ENCODE measurements at places on chromosomes 11 and 22.

- no peak for DNase-seq
These were observed 159.1 kb downstream of the PGR start for GRCh38 chr11:100970283-100971164.

DNA sequence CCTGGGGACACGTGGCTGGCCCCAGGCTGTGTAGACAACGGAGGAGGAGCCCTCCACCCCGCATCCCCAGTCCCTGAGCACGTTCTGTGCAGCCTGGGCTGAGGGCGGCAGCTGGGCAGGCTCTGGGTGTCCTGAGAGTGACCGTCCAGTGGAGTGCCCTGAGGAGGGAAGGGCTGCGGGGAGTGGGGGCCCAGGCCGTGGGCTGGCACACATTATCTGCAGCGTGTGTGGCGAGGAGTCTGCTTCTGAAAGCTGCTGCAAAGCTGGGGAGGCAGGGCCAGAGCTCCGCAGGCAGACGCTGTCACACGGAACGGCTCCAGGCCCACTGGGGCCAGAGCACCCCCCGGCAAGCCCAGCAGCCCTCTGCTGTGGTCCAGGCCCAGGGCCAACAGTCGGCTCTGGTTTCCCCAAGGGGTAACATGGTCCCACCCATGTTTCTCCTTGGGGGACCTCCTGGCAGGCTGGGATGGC, 835 bp upstream of the ANO9 start:
- DNase-seq = no peak

DNA sequence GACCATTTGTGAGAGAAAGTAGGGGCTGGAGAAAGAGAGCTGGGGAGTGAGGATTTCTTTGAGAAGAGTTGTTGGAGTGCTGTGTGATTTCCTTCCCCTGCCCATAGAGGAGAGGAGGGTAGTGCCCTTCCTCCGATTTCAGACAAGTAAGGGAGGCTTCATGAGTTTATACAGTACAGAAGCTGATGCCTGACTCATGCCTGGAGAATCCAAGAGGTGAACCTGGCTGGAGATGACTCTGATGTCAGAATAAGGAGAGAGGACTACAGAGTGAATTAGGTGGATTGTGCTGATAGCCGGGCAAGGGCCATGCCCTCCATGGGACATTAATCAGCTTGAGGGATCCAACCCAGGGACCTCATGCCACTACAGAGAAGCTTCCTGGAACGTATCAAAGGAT, 91.6 kb downstream of the FAR1 start:
- DNase-seq = no peak

DNA sequence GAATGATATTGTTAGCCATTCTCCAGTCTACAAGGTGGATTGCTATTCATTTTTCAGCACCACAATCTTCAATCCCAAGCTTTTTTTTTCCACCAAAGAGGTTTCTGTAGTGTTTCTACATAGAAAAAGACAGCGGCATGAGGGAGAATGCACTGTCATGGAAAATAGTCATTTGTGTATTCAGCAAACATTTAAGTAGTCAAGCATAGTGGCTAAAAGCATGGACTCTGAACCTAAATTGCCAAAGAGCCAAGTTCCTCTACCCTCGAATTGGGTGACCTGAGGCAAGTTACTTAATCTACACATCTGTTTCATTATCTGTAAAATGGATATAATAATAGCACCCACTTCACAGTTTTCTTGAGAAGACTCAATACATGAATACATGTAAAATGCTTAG, 14.2 kb downstream of the GAS2 start:
- no peak for DNase-seq

- DNase-seq = no peak
These were observed 12.6 kb downstream of the POLR2F start for GRCh38 chr22:37965940-37966664.

GRCh38 chr11:37040921-37041320, 442.9 kb upstream of the RAG2 start:
- no peak for DNase-seq

GRCh38 chr22:21918466-21919185, 34.0 kb downstream of the PPM1F start:
- no peak for DNase-seq

GRCh38 chr11:68598816-68599653, 85.3 kb upstream of the GAL start:
- no peak for DNase-seq

- DNase-seq = no peak
These were observed 28.5 kb downstream of the IMMP1L start for GRCh38 chr11:31480930-31481329.

- no peak for DNase-seq
These were observed 127.9 kb downstream of the WT1 start for GRCh38 chr11:32307471-32307870.

DNA sequence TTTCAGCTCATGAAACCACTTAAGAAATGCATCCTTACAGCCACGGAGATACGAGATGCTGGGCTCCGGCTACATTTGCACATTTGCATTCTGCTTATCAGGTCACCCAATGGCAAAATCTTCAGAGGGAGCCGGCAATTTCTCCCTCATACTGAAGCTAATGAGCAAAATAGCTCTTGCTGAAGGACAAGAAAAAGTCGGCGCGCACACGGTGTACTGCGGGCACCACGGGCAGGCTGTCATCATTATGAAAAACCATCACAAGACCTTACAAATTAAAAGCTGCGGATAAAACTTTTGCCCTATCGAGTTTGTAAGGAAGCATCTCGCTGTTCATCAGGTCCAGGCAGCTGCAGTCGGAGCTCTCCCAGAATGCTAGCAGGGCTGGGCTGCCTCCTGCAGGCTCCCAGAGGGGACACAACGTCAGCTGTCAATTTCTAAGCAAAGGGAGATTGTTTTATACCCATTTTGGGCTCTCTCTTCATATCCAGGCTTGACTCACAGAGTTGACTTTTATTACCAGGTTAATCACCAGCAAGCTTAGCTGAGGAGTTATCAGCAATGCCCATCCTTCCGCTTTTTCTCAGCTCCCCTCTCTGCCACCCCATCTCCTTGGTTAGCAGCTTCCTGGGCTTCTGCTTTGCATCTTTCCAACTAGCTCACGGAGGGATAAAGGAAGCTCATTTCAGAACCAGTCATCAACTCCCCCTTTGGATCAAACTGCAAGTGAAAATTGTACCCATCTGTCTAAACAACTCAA, 375.1 kb downstream of the OPCML start:
- no peak for DNase-seq

GRCh38 chr11:19279451-19279850, 38.7 kb upstream of the E2F8 start:
- no peak for DNase-seq

- peak; percentile 54 for DNase-seq
These were observed 31.2 kb downstream of the LDLRAD3 start for GRCh38 chr11:35974882-35975589.

DNA sequence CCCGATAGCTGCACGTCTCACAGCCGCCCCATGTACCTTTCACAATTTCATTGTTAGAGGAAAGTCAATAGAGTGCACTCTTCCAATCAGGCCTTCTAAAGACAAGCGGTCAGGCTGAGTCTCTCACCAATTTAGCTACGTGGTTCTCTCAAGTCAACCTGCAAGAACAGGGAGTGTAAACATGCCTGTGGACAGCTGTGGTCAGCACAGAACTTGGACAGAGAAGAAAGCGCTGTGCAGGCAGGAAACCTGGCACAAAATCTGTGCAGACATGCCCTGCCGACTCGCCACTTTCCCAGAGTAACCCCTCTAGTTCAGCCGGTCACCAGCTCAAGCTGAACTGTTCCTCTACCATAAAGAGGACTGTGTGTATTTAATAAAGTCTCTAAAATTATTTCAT, 39.5 kb downstream of the CHKA start:
- DNase-seq = no peak

GRCh38 chr11:58813693-58814092, 30.8 kb downstream of the GLYATL2 start:
- no peak for DNase-seq

DNA sequence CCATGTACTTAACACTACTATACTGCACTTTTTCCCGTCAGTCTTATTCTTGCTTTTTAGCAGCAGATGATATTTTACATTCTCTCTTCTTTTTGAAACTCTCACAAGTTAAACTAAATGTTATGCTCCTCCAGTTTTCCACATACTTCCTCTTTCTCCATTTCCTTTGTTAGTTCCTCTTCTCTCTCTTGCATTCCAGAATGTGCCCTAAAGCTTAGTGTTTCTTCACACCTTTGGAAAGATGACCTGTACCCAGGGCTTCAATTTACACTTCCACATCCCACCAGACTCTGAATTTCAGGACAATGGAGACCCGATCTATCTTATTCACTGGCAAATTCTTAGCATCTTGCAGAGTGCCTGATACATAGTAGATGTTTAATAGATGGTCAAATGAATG, 51.8 kb downstream of the APIP start:
- DNase-seq = no peak

DNA sequence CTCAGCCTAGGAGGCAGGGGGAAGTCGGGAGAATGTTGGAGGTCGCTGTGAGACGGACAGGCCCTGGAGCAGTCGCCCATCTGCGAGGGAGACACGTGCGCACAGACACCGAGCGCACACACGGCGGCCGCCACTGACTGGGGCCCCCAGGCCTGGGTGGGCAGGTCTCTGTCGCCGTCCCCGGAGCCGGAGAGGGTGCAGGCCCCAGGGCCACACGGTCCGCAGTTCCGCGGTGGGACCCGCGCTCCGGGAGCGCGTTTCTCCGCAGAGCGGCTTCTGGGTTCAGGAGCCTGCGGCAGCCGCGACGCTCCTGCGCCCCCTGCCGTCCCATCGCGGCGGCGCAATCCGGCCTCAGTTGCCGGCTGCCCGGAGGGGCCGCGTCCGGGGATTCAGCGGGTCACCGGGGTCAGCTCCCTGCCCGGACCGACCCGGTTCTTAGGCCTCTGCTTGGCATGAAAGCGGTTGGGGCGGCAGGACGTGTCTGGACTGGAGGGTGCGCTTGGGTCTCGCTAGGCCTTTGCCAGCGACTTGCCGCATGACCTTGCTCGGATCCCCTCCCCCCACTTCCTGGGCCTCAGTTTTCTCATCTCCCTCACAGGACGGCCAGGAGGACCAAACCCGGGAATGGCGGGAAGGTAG, 31.2 kb downstream of the PDE2A start:
- DNase-seq = no peak

DNA sequence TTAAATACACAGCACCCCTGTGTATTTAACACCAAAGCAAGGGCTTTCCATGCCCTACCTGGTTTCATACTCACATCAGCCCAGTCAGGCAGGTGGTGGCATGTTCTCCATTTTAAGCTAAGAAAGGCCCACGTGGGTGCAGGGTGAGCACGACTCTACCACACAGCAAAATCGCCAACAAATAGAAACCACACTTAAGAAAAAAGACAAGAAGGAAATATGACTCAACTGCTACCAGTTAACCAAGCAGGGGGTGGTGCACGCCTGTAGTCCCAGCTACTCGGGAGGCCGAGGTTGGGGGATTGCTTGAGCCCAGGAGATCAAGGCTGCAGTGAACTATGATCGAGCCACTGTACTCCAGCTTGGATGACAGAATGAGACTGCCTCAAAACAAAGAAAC, 35.2 kb upstream of the TFIP11 start:
- no peak for DNase-seq

GRCh38 chr11:70415191-70415590, 16.9 kb downstream of the CTTN start:
- peak; percentile 55 for DNase-seq

- no peak for DNase-seq
These were observed 14.4 kb downstream of the USH1C start for GRCh38 chr11:17529844-17530185.

- DNase-seq = no peak
These were observed 65.0 kb upstream of the TTC12 start for GRCh38 chr11:113249491-113249763.

GRCh38 chr22:19916941-19917340, 24.6 kb upstream of the COMT start:
- no peak for DNase-seq

- DNase-seq = no peak
These were observed 655.0 kb downstream of the METTL15 start for GRCh38 chr11:28763151-28763550.

GRCh38 chr11:35083431-35084238, 55.3 kb upstream of the CD44 start:
- peak; percentile 96 for DNase-seq

- DNase-seq = no peak
These were observed 8.7 kb downstream of the ACTN3 start for GRCh38 chr11:66555416-66555815.

- no peak for DNase-seq
These were observed 865 bp downstream of the RBM14 start for GRCh38 chr11:66617155-66617834.

DNA sequence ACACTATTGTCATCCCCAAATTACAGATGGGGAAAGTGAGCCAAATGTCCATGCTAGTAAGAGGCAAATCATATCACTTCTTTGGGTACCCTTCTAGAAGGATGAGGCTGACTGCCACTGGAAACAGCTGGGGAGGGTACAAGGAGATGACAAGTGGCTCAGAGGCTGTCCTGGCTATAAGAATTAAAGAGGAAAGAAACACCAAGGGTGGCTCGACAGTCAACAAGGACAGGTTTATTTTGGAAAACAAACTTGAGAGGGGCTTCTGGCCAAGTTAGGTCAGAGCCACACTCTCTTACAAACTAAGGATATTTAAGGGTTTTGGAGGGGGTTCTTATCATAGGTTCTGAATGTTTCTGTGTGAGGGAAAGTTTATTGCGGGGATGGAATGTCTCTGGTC, 2.1 kb upstream of the MIF start:
- no peak for DNase-seq

- peak; percentile 43 for DNase-seq
These were observed at the start of gene BCO2 for GRCh38 chr11:112174789-112175598. TSS of gene BCO2 (plus strand) at chr11:112175512. CDS start at chr11:112175602, 90 bp downstream.

- DNase-seq = no peak
These were observed 56.8 kb downstream of the CD6 start for GRCh38 chr11:61028135-61028729.

DNA sequence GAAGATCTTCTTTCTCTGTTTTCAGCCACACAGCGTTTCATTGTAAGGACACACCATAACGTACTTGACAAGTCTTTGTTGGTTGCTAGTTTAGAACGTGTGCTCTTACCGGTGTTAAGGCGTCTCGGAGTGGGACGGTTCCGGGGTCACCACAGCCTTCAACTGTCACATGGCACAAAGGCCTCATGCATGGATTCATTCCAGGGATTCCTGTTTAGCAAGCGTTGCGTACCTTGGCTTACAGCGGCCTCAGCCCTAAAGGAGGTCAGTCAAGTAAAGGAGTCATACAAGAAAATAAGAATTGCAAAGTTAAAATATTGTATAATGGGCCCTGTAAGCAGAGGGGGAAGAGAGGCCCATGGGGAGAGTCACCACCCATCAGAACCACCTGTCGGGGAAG, 2.2 kb upstream of the SCGB1A1 start:
- DNase-seq = no peak

DNA sequence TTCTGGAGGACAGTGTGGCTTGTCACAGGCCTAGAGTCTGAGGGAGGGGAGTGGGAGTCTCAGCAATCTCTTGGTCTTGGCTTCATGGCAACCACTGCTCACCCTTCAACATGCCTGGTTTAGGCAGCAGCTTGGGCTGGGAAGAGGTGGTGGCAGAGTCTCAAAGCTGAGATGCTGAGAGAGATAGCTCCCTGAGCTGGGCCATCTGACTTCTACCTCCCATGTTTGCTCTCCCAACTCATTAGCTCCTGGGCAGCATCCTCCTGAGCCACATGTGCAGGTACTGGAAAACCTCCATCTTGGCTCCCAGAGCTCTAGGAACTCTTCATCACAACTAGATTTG, 13.0 kb downstream of the PIK3IP1 start:
- no peak for DNase-seq

GRCh38 chr11:20421946-20422345, 34.4 kb downstream of the PRMT3 start:
- no peak for DNase-seq

All from fibroblast of the conjunctiva (primary cell).